ENCODE measurements at places on chromosomes 1 and 21.

DNA sequence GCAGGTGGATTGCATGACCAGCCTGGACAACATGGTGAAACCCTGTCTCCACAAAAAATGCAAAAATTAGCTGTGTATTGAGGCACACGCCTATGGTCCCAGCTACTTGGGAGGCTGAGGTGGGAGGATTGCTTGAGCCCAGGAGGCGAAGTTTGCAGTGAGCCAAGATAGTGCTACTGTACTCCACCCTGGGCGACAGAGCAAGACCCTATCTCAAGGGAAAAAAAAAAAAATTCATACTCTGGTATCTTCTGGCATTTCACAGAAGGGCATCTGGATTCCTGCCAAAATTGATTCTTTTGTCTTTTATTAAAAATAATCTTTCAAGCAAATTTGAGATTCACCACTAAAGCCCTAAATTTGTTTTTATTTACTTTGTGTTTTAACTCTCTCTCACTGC, 19.2 kb downstream of the CLIC4 start:
- no peak for ATAC-seq

GRCh38 chr1:205610901-205611466, 20.8 kb downstream of the ELK4 start:
- peak; percentile 42 for ATAC-seq

DNA sequence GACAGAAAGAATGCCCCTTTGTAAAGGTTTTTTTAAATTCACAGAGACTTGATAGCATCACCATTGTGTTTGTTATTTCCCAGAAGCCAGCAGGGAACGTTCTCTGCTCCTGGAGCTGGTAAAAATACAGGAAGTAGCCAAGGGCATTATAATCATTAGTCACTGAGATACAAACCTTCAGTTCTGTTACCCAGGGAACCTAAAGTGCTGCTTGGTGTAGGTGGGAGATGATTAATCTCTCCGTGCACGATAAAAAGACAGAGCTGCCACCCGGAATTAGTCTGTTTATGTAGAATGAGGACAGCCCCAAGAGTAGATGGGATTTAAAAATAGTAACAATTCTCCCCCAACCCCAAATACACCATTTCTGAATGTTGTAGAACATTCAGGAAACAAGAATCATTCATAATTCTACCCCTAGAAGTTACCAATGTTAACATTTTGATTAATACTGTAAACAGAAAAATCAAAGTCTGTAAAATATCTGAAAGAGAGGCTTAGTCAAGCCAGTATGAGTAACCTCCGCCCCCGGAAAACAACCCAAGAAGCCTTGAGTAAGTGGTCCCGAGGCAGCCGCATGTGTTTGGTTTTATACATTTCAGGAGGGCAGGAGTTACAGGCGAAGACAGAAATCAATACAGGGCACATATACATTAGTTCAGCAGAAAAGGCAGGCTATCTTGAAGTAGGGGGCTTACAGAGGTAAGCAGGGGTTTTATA, 45.3 kb upstream of the CTBS start:
- peak; percentile 80 for ATAC-seq

DNA sequence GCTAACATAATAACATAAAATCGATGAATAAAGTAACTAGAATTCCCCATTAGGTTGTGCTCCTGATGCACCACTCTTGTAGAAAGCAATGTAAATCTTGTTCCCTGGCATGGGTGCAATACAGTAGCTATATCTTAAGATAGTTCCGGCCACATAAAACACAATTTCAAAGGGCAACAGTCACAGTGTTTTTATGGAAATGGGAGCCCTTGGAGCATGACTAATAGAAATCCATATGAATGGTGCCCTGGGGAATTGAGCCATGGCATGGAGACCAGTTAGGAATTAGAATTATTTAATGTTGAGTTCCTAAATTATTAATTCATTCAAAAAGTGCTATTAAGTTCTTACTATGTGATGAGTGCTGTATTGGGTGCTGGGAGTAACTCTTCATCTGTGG, 118.7 kb downstream of the KCNK2 start:
- ATAC-seq = no peak

GRCh38 chr1:97297611-97298010, 576.0 kb downstream of the PTBP2 start:
- no peak for ATAC-seq

GRCh38 chr1:203214871-203215270, 14.6 kb downstream of the CHIT1 start:
- ATAC-seq = no peak

- no peak for ATAC-seq
Measured at GRCh38 chr1:219538886-219539285, 74.0 kb downstream of the ZC3H11B start.

DNA sequence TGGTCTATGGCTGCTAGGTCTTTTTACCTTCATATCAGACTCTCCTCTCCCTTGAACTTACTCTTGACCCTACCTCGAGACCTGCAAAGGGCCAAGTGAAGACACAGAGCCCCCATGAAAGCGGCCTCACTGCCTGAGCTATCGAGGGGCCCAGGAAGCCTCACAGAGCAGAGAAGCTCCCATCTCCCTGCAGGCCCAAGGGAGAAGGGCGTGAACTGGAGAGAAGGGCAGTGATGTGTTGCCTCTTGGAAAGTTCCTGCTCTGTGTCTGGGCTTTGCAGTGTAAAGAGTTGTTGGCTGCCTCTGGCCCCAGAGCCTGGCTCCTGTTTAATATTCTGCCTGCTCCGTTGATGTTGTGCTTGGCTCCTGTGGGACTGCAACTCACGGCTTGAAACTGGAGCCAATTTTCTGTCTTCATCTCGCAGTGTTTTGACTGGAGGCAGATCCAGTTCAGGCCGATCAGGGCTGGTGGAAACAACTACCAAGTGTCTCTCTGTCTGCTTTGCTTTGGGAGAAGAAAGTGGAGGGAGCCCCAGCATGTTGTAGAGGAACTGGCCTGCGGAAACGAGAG, 4.3 kb downstream of the SERTAD4 start:
- ATAC-seq = no peak

DNA sequence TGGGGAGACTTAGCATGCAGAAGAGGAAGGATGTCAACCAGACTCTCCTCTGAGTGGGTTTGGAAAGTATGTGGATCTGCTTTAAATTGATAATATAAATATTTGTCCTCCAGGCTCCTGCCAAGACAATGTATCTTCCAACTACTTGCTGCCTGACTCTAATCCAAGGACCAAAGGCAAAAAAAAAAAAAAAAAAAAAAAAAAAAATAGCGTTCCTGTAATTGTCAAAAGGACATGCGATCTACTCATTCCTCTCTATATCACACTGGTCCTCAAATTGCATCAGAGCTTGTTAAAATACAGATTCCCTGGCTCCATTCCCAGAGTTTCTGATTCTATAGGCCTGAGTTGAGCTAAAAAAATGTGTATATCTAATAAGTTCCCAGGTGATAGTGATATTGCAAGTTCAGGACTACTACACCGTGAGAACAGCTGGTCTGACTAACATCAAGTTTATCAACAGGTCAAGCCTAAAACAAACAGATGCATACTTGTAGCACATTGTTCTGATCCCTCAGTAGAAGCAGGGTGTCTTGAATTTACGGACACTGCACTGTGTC, 141.3 kb downstream of the TNR start:
- ATAC-seq = no peak

GRCh38 chr1:228456252-228457016, 30.7 kb upstream of the RNF187 start:
- no peak for ATAC-seq

DNA sequence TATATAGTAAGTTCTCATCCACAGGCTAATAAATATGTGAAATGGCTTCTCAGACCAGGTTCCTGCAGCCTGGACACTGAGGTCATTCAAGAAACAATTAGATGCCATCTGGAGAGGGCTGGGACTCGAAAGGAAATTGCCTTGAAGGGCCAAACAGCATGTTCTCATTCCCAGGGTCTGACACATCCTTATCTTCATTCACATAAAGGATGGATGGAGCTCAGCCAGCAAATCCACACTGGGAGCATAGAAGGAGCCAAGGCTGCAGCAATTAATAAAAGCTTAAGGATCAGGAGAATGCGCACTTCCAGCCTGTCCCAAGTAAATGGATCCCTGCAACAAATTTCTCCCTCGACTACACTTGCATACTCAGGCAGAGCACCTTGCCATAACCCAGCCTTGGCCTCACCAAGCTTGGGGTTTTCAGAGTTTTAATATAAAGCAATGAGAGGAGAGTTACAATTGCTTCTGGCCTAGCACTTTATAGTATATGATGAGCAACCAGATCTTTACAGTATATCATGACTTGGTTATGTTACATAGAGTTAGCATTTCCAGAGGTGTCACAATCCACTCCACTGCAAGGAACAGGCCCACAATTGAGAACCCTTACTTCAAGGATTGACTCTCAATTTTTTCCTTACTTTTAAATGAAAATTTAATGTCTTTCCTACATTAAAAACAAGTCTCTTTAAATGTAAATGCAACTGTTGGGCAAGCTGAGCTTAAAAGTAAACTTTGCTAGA, 55.9 kb downstream of the BCAR3 start:
- ATAC-seq = no peak
